ENCODE measurements at places on chromosomes 7 and 10.
A peak's percentile ranks its signal among the peaks of the same experiment; 100 is the strongest.

DNA sequence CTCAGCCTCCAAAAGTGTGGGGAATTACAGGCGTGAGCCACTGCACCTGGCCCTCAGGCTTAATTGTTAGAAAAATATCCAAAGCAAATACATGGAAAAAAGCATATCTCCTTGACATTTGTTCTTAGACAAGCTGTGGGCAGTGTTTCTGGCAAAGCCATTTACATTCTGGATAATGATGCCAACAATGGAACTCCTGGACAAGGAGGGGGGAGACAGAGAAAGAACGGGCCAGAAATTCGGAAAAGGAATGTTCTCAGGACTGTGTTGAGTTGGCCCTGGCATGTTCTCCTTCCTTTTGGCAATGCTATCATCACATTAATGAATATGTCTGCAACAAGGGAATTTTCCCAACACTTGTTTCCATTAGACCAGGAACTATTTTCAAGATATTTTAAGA is 88.7 kb downstream of the UBE2H start:
- DNase-seq: no peak

GRCh38 chr10:4470231-4470835 is 355.7 kb upstream of the AKR1E2 start:
- DNase-seq: no peak

GRCh38 chr10:62894156-62894555 is 78.0 kb upstream of the EGR2 start:
- DNase-seq: no peak

DNA sequence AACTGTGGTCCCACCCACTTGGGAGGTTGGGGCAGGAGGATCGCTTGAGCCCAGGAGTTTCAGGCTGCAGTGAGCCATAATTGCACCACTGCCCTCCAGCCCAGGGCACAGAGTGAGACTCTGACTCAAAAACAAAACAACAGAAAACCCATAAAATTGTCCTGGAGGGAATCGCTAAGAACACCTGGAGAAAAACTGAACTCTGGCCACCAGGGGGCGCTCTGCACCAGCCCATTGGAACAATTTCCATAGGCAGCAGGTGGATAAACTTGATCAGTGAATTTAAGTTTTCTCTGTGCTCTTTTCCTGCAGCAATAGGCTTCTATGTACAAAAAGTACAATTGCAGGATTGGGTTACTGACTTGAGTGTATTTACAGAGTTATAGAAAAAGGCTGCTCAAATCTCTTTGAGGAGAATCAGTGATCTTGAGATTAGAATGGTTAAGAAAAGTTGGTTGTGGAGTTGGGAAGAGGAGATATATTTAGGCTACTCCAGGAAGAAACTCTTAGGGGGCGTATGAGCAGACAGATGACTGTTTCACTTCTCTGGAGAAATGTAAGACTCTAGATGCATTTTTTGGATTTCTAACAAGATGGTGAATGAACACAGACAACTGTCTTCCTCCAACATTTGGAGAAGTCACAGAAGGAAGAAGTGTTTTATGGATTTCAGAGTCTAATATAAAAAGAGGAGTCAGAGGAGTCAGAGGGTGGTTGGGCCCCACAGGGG is 274.9 kb upstream of the GALNT17 start:
- peak; percentile 40 for DNase-seq

DNA sequence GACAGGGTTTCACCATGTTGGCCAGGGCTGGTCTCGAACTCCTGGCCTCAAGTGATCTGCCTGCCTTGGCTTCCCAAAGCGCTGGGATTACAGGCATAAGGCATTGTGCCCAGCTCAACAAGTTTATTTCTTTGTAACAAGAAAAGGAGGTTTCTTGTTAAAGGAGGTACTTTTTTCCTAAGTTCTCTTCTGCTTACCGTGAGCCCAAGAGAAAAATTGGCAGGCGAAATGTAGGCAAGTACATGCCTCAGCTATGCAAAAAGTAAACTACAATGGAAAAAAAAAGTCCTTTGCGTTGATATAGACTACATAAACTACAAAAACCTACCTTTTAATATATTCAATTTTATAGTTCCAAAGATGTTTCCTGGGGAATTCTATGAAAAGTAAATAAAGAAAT is 122.6 kb downstream of the DKK1 start:
- DNase-seq: no peak

DNA sequence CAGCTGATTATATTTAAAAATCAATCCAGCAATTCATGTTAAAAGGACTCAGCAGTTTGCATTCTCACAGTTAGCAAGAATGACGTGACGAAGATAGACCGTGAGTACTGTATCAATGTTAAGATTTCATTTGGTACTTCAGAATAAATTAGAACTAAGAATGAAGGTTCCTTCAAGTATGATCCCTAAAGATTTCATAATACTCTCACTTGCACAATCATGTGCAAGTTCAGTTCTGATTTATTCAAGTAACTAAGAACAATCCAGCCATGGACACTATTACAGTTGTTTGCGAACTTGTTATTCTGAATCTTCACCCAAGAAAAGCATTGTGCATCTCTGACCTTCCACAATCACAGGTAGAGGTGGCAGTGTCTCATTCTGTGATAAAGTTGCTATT is 7.7 kb downstream of the RHEB start:
- no peak for DNase-seq

- no peak for DNase-seq
Measured at GRCh38 chr7:159240962-159241361, 96.3 kb upstream of the VIPR2 start.

DNA sequence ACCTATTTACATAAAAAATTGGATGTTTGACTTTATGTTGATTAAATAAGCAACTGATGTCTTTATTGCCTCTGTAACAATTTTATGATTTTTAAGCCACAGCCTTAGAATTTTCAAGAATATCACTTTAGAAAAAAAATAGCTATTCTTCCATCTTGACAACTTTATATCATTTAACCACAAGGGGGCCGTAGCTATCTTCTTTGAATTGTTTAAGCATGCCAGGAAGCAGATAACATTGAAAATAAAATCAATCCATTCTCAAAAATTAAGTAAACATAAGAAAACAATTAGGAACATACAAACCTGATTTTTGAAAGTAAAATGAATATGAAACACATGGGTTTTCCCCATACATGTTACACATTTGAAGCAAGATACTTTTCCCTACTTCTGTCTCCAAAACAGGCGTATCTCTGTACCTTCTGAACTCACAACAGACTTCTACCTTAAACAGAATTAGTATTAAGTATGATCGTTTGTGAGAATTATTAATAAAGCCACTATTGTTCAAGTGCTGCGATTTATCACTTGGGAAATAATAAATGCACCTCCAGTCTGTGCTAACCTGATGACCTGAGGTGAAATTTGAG is 209.0 kb downstream of the CACNA2D1 start:
- DNase-seq: peak; percentile 52

DNA sequence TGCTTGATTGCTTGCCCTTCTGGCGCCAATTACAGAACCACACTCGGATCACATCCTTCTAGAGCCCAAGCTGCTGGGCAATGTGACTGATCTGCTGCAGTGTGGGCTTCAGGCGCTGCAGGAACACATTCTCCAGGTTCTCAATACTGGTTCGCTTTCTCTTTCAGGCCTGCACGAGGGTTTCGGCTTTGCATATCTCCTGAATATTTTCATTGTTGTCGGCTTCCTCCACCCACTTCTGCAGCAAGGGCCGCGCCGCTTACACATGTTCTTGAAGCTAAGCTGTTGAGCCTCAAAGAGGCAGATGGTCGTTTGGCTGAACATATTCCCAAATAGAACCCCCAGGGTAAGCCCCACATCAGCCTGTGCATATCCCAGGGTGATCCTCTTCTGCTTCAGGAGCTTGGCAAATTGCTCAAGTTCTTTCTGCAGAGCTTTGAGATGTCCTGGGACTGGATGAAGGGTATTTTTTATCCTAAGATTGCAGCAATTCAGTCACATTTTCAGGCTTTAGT is 64.6 kb downstream of the HERC4 start:
- no peak for DNase-seq

- no peak for DNase-seq
Measured at GRCh38 chr10:3233486-3233990, 61.0 kb upstream of the PITRM1 start.

- DNase-seq: no peak
Measured at GRCh38 chr10:16886031-16886430, 68.8 kb upstream of the RSU1 start.

- no peak for DNase-seq
Measured at GRCh38 chr7:83478616-83479015, 170.3 kb downstream of the SEMA3E start.

DNA sequence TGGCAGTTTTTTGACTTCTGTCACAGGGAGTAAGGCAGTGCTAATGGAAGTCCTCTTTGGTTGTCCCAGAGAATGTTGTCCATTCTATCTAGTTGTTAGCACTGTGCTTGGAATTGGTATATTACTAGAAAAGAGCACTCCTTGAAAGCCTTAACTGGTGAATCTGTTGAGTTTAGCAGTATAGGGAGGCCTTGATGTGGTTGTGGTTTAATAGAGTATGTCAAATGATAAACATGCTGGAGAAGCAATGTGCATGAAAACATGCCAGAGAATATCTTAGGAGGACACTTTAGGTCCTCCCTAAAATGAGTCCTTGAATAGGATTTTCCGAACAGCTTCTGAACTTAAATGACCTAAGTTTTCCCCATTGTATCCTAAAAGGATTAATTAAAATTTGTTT is 98.6 kb downstream of the BTRC start:
- no peak for DNase-seq

GRCh38 chr7:10648289-10648688 is 325.4 kb upstream of the PHF14 start:
- no peak for DNase-seq

- DNase-seq: no peak
Measured at GRCh38 chr10:113020475-113020753, 70.4 kb downstream of the TCF7L2 start.

DNA sequence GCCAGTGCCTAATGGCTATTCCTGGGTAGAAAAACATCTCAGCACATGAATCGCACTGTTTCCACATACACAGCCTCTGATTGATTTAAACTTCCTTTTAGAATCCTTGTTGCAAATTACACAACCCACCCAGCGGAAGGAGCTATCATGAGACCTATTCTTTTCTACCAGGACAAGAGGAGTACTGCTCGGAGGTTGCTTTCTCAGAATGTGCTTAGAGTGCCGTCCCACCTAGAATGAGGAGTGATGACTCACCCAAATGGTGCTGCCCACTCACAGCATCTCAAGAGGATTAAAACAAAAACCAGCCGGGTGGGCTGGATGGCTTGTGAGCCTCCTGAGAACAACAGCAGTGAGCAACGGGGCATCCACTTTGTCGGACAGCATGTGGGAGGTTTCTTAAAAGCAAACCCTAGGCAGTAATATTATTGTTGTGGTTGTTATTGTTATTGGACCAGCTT is 128.9 kb downstream of the DGKI start:
- no peak for DNase-seq

DNA sequence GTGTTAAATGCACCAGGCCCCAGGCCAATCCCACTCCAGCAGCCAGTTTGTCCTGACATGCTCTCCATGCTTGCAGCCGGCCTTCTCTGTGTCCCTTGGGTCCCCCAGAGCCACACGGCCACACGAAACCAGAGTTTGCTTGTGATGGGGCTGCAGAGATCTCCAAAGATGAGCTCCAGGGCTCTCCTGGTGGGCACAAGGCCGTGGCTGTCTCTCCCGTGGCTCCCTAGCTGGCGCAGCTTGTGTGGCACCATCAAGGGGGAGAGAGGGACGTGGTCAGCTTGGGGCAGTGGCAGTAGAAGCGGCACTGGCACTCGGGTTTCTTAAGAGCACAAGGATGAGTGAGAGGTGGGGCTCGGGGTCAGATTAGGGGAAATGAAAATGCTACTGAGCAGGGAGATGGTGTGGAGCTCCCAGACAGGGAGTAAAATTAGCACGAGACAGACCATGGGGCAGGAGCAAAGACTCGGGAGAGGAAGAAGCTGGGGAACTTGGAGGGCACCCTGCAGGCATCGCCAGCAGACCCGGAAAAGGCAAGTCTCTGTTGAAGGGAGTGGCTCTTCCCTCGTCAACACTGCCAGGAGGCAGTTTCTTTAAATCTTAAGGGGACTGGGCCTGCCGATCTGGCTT is 572.5 kb upstream of the FOXK1 start:
- DNase-seq: no peak

DNA sequence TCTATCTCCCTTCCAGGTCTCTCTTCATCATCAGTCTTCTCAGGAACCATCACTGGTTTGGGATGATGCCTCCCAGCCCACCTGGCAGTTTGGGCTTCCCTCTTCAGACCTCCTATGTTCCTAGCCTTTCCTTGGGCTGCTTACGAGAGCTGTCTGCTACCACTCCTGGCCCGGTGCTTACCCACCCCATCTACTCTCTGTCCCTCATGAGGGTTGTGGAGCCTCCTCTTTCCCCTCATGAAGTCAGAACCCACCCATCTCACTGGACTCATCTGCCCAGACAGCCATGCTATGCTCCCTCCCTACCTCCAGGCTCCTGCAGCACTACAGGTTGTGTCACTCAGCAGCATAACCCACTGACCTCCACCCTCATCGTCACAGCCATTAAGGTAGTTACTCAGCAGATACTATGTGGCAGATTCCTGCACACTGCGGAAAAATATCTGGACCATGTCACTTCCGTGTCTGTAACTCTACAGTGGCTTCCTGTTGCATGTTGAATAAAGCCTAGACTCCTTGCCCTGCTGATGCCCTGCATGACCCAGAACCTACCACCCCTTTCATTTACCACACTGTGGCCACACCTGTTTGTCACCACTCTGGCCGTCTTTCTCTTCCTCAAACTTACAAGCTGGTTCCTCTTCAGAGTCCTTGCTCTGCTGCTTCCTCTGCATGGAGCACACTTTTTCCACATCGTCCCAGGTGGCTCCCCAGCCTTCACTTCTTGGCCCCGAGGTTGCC is 2.0 kb downstream of the DBNL start:
- DNase-seq: no peak

GRCh38 chr7:19024261-19024660 is 93.2 kb downstream of the TWIST1 start:
- no peak for DNase-seq
